ENCODE measurements at places on chromosomes 3 and 15.

DNA sequence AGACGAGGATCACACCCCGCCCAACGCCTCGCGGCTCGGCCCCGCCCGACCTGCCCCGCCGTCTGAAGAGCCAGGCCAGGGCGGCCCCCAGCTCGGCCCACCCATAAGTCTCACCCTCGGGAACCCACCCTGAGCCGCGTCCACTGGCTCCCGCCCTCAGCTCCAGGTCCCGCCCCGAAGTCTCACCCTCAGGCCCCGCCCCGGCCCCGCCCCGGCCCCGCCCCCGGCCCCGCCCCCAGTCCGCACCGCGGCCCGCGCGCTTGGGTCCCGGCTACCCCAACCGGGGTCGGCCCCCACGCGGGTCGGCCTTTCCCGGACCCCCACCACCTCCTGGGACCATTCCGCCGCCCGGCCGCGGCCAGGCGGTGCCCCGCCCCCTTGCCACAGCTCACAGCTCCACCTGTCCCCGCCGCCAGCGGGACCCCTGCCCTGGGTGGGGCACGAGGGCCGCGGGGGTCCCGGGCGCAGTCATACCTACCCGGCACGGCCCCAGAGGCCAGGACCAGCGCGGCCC, 489 bp downstream of the CSPG5 start:
- no peak for DNase-seq

GRCh38 chr3:31743331-31744089, 210.8 kb downstream of the STT3B start:
- no peak for DNase-seq

DNA sequence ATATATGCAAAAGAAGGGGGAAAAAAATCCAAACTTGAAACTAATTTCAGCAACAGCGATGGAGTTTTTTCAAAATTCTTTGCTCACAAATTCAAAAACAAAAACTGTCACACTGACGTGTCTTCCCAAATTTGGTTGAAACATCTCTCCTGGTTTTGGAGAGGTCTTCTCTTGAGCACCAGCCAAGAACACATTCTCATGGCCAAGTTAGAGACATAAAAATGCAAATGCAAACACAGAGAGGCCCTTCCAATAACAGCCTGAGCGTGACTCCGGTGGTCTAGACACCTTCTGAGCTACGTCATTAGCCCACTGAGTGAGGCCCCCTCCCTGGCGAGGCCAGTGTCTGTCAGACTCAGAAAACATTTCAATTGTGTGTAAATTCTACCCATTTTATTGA, 436.0 kb upstream of the PROK2 start:
- no peak for DNase-seq

DNA sequence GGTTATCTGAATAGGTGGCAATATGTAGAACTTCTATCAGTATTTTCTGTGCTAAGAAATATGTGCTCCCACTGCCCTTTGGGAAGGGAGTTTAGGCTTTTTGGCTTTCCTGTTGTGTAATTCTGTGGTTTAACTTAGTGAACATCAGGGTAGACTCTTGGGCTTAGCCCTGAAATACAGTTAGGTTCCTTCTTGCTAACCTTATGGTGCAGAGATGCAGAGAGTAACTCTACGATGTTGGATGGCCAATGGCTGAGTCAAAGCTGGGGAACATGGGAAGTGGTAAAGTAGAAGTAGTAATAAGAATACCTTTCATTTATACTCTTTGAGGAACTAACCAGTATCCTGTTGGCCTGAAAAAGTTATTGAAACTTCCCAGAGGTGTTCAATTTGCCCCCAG, 80.8 kb upstream of the IL12A start:
- DNase-seq = no peak

DNA sequence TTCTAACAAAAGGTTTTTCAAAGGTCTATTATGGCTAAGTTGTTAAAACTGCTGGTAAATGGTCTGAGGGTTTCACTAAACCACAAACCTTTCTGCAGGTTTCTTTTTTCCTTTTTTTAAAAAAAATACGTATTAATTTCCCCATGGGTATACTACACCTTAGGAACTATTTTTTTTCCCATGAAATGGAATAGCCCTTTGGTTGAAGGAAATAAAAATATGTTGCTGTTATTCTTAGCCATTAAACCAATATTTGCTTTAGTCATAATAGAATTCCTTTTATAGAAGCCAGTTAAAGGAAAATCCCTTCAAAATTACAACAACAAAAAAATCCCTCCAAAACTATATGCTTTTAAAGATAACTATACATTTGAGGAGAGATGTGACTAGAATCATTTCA, 1303.3 kb downstream of the ROBO2 start:
- no peak for DNase-seq

DNA sequence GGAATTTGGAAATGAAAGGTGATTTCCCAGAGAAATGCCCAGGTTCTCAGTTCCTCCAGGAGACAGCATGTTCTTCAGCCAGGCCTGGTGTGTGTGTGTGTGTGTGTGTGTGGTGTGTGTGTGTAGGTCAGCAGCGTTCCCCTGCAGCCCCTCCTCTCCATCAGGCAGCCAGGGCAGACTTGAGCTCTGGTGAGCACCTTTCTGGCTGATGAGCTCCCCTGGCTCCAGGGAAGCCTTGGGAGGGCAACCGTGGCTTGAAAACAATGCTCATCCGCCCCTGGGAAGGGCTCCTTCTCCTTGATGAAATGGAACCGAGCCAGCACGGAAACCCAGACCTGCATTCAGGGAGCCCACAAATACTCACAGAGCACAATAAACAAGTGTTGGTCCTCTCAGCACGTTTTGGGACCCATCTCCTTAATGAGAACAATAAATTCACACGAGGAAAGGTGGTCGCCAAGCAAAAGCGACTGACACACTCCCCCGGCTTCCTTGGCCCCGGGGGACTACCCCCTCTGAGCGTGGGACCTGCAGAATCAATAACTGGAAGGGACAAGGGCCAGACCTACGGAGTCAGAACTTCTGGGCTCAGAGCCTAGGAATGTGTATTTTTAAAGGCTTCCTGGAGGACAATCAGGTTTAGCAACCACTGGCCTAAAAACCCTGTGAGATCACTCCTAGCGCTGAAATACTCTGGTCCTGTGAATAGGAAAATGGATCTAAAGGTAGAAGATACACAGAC, 38.6 kb upstream of the HES1 start:
- no peak for DNase-seq

DNA sequence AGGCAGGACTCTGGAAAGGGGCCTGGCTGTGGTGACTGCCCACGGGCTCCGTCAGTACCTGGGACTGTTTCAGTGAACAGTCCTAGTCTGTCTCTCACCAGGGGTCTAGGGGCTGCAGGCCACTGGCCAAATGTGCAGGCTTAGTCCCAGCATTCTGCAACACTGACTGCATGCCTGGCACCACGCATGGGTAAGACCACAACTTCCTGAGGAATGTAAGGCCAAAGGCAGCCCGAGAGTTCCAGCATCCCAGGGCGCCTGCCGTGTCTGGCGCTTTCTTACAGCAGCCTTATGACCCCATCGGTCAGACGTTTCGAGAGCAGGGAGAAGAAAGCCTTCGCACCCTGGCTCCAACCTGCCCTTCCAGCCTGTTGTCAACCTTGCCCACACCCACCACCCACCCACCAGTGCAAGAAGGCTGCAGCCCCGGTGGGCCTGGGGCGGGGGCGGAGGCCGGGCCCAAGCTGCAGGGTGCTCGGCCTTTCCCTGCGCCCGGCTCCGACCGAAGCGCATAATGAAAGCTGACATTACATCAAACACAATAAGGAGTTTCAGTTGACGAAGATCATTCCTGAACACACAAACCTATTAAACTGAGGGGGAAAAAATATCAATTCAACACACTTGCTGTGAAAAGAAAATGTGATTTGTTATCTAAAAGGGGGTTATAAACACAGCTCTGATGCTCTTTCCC, 29.5 kb upstream of the TMEM115 start:
- no peak for DNase-seq

DNA sequence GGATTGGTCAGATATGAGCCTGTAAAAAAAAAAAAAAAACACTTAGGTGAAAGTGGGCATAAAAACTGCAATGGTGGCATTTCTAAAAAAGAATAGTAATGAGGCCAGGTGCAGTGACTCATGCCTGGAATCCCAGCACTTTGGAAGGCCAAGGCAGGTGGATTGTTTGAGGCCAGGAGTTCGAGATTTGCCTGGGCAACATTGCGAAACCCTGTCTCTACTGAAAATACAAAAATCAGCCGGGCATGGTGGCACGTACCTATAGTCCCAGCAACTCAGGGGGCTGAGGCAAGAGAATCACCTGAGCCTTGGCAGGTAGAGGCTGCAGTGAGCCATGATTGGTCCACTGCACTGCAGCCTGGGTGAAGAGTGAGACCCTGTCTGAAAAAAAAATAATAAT, 38.3 kb upstream of the BHLHE40 start:
- DNase-seq = no peak

GRCh38 chr3:141933421-141934300, 57.2 kb downstream of the ATP1B3 start:
- DNase-seq = no peak

GRCh38 chr15:90463381-90463780, 66.3 kb upstream of the CRTC3 start:
- no peak for DNase-seq

DNA sequence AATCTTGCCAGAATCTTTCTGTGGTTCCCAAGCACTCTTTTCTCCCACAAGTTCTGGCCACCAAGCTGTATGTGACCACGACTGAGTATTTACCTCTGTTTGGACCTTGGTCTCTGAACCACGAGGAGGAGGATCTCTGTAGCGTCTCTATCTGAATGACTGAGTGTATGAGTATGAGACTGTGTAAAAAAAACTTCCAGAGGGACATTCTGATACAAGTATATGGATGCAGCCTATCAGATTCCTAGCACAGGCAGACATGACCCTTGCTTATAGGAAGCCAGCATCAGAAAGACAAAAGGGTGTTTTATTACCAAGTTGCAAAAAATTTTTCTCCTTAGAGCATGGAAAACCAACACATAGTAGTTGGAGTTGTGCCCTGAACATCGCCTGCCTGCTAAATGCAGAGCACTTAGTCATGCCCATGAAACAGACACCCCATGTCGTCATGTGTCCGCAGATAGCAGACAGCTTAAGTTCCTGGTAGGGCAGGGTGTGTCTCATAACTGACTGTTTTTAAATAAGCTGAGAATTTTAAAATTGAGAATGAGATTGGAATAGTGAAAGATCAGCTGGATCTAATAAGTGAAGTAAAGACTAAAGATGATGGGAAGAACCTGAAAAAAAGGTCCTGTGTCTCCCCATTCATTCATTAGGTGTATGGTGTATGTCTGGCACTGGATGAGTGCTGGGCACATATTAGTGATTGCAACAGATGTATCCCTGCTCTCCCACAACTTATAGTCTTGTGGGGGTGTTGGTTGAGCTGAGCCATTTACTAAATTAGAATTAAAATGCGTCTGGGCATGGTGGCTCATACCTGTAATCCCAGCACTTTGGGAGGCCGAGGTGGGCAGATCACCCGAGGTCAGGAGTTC, 30.9 kb downstream of the DAG1 start:
- DNase-seq = no peak

- DNase-seq = peak; percentile 83
Measured at GRCh38 chr3:182740710-182741109, 52.6 kb upstream of the ATP11B start.

DNA sequence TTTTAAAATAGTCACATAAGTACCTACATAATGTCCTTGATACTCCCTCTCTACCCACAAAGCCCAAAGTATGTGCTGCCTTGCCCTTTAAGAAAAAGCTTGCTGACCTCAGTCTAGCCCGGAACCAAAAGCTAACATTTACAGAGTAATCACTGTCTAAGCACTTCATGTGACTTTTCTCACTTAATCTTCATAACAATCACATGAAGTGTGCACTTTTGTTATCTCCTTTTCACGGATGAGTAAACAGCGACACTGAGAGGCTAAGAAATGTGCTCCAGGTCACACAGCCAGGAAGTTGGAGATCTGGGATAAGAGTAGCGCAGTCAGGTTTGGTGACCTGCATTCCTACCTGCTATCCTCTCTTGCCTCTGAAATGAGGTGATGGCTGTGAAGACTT, 194.0 kb downstream of the ITPR1 start:
- peak; percentile 58 for DNase-seq

- no peak for DNase-seq
Measured at GRCh38 chr15:21267671-21268395, 172.5 kb downstream of the POTEB3 start.

All from NCI-H510A treated with DMSO at 0.1 percent for 48 hours (cell line).